Suppressor macrophage (primary cell): ENCODE measurements at places on chromosomes 2 and 18.

GRCh38 chr2:10008809-10009176, 34.6 kb upstream of the KLF11 start:
- DNase-seq, result no peak

DNA sequence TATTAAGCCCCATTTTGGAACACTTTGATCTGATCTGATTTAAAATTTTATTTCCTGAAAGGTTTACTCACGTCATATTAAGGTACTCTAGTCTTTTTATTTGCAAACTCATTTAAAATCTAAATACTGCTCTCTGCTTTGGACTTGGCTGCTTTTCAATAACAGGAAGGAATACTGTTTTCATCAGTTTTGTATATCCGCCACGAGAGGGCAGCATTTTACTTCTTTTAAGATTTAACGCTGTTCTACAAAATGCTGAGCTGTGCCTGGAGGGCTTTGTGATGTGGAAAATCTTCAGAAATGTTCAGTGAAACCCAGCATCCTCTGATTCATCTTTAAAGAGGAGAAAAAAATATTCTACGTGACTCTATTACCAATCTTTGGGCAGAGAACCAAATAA, 37.5 kb upstream of the SLC38A11 start:
- peak; percentile 86 for DNase-seq

GRCh38 chr2:198499539-198499938, 695.1 kb downstream of the PLCL1 start:
- no peak for DNase-seq

GRCh38 chr2:22683914-22684313, 701.1 kb upstream of the KLHL29 start:
- no peak for DNase-seq

DNA sequence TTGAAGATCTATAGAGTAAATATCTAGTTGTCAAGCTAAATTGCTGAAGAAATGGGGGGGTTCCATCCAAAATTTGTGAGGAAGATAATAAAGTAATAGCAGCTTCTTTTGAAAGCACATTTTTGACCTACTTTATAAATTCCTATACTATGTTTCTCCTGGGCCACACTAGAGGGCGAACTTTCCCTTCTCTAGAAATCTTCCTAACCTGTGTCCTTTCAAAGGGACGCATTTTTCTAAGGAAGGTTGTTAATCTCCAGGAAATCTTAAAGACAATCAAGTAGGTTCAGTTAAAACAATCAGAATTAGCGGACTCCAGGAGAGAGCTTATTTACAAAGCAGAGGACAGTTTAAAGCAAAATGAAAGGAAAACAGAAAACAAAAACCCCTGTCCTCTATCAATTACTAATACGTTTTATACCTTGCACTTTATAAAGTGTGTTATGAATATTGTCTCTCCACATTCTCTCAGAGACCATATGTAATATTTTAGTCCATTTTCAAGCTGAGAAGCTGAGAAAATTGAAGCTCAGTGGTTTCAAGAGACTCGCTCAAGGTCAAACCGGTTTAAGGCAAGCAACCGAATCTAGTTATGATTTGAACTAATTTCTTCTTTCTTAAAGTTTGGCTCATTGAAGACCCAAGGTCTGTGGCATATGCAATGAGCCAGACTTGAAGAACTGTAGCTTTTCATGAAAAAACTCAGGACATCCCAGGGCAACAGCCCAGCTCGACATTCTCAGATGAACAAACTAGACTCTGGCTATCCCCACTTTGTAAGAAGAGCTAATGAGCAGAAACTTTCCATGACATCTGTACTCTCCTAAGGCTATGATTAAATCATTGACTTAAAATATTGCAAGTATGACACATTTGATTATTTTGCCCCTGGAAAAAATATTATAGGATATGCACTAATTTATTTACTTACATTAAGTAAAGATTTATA, 273.6 kb downstream of the PAX3 start:
- DNase-seq, result no peak

DNA sequence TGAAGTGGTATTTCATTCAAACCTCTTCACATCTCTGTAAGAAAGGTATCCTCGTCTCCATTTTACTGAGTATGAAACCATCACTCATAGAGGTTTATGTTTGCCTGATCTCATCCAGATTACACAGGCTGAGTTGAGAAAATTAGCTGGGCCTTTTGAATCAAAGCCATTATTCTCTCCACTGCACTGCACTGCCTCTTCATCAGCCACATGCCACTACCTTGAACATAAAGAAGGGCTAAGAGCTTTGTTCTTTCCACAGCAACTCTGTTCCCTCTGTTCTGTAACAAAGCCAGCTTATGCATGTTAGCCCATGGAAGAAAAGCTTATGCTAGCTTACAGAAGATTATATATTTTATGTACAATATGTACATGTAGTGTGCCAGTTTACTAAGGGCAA, 362.6 kb upstream of the DLGAP1 start:
- DNase-seq, result no peak

- no peak for DNase-seq
Measured at GRCh38 chr2:107804608-107805498, 21.8 kb upstream of the RGPD4 start.

DNA sequence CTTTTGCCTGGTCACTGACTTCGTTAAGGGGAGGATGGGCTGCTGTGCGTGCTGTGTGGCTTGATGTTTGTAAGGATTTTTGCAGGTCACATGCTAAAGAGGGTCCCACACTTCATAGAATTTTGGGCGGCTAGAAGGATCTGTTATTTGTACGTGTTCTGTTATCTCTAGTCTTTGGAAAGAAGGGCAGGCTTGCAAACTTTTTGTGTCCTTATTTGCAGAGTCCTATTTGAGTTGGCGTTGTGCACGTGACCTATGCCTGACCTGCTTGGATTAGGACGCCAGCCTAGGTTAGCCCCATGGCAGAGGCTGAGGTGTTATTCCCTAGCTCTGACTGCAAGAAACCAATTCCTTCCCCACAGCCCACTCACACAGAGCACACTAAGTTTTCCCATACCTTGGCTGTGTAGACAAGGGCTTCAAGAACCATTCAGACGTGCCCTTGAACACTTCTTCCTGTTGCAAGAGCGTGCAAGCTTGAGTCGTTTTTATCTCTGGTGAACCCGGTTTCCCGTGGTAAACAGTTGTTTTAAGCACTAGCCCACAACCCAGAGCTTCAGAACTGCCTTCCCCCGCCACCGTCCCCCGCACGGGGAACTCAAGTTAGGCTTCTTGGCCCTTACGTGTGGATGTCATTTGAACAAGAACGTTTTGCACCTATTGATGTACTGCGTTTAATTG, 94.6 kb downstream of the LDLRAD4 start:
- no peak for DNase-seq

DNA sequence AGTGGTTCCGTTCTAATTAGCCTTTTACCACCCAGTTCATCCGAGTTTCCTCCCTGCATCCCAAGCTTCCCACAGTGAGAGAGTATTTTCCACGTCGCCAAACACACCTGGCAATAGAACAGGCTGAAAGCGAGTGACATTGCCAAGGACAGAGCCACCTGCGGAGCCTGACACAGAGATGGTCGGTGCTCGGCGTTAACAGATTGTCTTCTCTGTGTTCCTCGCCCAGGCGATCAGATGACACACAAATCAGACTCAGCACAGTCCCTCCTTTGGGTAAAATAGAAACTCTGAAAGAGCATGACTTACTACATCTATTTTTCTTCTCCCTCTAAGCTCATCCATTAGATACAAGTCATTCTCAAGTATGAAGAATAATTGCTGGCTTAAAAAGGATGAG, 107.7 kb downstream of the CD226 start:
- no peak for DNase-seq
